ENCODE measurements at places on chromosomes 3 and 15.

DNA sequence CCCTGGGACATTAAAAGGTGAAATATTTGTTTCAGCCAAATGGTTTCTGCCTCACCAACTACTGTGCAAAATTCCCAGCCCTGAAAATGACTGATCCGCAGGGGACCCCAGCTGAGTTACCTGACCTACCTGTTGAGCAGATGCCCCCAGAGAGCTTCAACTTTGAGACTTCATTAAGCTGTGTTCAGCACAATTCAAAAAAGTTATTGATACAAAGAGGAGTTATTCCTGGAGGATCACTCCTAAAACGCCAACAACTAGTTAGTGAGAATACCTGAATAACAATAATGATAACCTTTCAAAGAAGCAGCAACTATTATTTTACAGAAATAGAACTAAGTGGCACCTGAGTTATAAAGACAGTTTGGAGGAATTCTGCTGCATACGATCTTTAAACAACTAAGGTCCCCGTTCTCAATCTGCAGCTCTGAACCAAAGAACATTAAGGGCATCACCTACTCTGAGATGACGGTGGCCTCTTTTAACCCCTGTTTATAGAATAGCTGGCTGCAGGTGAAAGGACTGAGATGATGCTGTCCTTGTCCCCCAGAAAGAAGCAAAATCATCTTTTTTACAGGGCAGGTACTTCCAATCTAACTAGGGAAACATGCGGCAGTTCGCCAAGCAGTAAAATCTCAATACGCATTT lies 659 bp downstream of the GADL1 start:
- DNase-seq = no peak

DNA sequence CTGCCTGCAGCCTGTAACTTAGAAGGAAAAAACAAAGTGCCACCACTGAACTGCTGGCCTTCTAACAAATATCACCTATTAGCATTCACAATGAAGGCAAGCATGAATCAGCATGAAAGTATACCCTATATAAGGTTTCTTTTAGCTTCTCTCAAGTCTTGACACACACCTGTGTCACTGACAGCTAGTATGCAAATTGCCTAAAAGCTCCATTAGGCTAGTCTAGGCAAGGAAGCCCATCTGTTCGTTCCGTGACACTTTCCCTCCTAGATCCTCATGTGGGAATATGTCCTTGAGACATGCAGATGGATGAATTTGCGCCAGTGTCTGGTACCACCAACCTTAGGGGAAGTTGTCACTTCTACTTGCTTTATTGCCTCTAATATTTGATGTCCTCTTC lies 129.3 kb downstream of the RBMS3 start:
- no peak for DNase-seq

DNA sequence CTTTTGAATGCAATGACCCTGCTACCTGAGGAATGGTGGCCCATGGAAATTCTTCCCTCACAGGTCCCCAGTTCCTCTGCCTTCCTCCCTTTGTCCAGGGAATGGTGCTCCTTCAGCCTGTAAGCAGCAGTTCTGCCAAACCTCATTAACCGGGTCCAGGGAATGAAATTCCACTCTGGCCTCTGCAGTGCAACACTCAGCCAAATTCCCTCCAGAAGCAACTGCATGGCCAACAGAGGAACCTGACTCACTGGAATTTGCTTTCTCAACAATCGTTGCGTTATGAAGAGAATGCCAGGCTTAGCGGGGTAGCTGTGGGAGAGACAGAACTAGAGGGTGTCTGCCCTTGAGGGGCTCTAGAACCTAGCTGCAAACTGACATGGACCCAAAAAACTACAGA lies 449.4 kb upstream of the PROK2 start:
- no peak for DNase-seq

- DNase-seq = no peak
Measured at GRCh38 chr3:60979461-60980341, 271.6 kb downstream of the FHIT start.

DNA sequence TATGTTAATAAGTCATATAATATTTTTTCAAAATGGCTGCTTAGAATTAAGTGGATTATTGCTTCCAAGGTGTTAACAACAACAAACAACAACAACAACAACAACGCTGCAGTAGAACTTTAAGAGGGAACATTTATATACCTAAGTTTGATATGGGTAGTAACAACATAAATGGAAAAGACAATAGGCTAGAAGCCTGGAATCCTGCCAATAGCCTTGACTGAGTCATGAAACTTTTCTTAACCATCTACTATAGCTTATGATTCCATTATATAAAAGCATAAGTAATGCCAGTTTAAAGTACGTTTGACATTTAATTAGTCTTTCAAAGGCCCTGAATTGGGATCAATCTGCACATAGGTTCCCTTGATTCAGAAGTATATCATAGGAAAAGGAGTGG lies 31.2 kb downstream of the SATB1 start:
- peak; percentile 49 for DNase-seq

GRCh38 chr3:125334675-125335560 lies 40.2 kb downstream of the ZNF148 start:
- DNase-seq = no peak
